Stimulated activated CD4-positive, alpha-beta T cell treated with anti-CD3 and anti-CD28 coated beads, Interleukin-1b, Interleukin-23, amount 100 ng/mL, for 24 hours (primary cell): ENCODE measurements at places on chromosomes 11 and 22.

DNA sequence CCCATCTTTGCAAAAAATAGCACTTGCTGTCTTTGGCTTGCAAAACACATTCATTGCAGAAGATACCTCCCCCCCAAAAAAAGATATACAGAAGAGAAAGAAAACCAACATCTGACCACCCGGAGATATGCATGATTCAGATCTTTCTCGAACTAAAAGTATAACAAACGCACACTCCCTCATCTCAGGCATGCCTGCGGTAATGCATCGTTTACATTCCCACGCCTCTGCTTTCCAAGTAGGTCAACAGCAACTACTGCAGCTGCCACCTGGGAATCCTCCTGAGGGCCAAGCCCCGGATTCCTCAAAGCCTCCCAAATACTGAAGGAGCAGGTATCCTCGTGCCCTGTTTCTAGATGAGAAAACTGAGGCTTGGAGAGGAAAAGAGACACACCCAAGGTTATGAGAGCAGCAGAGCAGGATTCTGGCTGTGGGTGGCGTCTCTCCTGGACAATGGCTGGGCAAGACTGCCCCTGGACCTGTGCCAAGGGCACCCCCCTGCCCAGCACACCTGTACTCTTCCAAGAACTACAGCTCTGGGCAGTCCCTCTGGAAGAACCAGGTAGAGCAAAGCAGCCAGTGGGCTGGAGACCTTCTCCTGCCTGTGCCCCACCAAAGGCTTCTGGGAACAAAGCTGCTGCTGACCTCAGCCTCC is 38.1 kb downstream of the NUP50 start:
- no peak for DNase-seq

- DNase-seq: no peak
Measured at GRCh38 chr11:32758291-32758690, 36.2 kb downstream of the CCDC73 start.

DNA sequence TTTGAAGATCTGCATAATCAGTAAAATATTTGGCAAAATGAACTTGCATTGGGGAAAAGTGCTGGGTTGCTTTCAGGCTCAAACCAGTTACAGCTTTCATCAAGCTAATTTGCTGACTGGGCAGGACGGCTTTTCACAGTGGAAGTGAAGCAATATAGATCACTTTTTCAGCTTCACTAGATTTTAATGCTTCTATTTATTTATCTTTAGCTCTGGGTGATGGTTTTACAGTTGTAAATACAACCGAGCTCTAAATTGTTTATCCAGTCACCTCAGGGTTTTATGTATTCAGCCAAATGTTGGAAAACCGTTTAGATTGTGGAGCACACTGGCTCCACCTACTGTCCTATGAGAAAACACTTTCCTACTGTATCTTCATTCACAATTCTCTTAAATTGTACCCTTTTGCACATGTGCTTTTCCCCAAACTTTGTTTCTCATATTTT is 58.2 kb downstream of the ACER3 start:
- DNase-seq: no peak

GRCh38 chr11:9301720-9302119 is 12.7 kb downstream of the TMEM41B start:
- no peak for DNase-seq

- DNase-seq: no peak
Measured at GRCh38 chr11:117345039-117345438, 17.4 kb downstream of the CEP164 start.

DNA sequence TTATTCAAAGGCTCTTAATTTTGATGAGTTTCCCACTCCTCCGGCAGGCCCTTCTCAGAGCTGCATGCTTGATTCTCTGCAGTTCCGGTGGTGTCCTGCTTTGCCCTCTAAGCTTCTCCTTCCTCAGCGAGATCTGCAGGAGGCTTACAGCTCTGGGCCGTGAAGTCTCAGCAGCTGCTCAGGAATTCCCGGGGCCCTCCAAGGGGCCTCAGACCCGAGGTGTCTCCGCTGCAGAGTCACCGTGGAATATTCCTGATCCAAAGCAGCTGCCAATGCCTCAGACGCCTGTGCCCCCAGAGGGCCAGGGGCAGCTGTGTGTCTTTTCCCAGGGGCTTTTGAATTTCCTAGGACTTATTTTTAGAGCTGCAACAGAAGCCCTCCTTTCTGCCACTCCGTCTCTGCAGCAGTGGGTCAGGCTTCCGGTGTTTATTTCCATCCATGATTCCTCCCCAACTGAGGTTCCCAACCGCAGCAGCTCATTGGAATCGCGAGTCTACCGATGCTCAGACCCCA is 37.2 kb downstream of the RPS6KA4 start:
- no peak for DNase-seq

DNA sequence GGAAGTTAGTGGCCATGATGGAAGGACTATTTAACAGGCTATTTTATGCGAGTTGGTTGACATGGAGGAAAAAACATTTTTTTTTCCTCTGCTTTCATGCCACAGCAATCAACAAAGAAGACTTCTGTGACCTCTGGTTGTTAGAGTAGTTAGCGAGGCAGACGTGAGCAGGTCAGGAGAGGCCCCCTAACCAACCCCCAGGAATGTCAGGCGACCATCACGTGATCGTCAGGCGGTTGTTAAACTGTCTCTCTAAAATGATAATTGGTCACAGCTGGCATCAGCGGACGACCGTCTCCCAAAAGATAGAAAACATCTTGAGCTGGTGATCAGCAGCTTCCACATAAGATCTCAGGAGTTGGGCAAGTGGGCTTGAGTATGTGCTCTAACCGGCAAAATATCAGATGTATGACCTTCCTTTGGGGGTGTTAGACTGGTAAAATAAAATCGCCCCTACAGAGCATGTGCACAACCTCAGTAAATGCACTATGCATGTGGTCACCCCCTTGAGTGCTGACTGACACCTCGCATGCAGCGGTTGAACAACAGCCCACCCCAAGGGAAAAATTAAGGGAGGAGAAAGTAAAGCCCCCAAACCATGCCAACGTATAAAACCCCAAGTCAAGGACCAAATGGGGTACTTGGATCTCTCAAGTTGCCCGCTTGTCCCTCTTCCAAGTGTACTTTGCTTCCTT is 20.9 kb upstream of the NARS2 start:
- no peak for DNase-seq

- no peak for DNase-seq
Measured at GRCh38 chr11:17328871-17329494, 22.6 kb upstream of the NCR3LG1 start.
